ENCODE measurements at places on chromosomes 7 and 10.

DNA sequence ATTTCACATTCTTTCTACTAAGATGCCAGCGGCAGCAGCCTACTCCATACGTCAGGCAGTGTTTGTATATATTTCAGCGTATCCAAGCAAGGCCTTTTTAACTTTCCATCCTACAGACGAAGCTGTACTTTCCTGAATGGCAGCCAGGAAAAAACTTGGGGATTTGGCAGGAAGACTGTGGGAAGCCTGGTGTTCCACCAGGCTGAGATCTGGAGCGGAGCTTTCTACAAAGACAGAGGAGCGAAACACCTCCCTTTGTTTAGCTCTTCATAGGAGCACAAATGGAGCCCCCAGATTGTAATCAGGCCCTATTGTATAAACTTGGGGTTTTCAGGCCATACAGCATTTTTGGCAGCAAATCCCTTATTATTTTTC is 143.8 kb downstream of the TES start:
- no peak for DNase-seq

- DNase-seq = no peak
Observed at GRCh38 chr10:12849319-12850181, 152.0 kb downstream of the CCDC3 start.

- no peak for DNase-seq
Observed at GRCh38 chr10:104527013-104527412, 114.1 kb upstream of the SORCS3 start.

- DNase-seq = no peak
Observed at GRCh38 chr7:123661765-123662164, 6.1 kb downstream of the LMOD2 start.

GRCh38 chr7:41239596-41239995 is 463.3 kb downstream of the INHBA start:
- DNase-seq = no peak

DNA sequence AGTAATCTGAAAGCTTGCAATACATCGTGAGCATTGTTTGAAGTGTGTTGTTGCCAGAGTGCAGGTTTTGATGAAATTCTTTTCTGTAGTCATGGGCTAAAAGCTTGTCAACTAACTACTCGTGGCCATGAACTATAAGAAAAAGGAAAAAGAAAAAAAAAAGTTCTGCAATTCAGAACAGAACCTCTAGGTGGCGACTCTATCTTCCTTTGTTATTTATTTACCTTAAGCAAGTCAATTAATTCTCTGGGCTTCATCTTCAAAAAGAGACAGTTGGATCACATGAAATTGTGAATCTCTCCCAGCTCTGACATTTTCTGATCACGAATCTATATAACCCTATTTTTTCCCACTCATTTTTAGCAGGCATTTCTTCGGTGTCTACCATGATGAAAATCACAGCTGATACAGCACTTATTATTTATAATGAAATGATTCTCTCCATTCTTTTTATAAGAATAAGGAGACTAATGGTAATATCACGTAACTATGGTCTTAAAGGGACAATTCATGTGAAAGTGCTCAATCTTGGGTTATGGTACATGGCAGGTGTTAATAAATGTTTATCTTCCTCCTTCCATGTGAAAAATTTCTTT is 18.8 kb downstream of the TMEM196 start:
- DNase-seq = no peak

DNA sequence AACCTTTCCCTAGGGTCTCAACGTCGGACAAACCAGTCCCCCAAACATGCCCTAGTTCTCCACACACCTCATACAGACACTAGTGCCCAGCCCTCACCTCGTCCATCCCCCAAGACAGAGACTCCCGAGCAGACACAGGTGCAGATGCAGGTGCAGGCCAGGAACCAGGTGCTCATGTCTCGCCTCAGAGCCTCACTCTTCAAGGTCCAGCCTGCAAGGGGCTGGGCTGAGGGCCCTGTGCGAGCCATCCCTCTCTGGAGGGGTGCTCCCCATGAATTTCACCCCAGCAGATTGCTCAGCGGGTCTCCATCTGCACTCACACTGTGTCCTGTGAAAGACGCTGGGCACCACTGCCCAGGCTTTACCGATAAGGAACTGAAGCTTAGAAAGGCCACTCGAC is 36.9 kb upstream of the TUBB8 start:
- DNase-seq = no peak

DNA sequence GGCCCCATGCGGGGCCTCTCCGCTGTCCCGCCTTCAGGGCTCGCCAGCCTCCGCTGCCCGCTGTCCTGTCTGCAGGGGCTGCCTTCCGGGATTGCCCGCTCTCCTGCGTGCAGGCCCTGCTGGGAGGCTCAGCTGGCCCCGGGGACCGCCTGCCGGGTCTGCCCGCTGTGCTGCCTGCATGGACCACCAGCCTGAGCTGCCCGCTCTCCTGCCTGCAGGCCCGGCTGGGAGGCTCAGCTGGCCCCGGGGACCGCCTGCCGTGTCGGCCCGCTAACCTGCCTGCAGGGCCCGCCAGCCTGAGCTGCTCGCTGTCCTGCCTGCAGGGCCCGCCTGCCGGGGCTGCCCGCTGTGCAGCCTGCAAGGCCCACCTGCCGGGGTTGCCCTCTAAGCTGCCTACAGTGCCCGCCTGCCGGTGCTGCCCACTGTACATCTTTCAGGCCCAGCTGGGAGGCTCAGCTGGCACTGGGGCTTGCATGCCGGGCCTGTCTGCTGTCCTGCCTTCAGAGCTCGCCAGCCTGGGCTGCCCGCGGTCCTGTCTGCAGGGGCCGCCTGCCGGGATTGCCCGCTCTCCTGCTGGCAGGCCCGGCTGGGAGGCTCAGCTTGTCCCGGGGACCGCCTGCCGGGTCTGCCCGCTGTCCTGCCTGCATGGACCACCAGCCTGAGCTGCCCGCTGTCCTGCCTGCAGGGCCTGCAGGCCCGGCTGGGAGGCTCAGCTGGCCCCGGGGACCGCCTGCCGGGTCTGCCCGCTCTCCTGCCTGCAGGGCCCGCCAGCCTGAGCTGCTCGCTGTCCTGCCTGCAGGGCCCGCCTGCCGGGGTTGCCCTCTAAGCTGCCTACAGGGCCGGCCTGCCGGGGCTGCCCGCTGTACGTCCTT is 165.1 kb downstream of the GLRX3 start:
- DNase-seq = peak; percentile 10

DNA sequence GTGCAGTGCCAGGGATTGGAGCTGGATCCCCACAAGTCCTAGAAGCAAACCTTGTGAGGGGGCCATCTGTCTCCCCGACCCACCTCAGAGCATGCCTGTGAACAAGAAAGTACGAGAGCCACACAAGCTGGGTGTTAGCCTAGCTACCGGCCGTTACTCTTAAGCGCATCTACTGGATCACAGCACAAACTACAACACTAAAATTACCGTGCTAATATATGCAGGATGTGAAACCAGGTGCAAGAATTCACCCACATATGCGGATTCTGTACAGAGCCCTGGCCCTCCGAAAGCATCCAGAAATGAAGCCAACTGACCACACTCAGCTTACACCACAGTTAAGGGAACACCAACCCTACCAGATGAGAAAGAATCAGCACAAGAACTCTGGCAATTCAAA is 16.0 kb upstream of the PRSS1 start:
- DNase-seq = no peak

GRCh38 chr7:27997188-27997707 is 183.3 kb downstream of the JAZF1 start:
- DNase-seq = no peak

DNA sequence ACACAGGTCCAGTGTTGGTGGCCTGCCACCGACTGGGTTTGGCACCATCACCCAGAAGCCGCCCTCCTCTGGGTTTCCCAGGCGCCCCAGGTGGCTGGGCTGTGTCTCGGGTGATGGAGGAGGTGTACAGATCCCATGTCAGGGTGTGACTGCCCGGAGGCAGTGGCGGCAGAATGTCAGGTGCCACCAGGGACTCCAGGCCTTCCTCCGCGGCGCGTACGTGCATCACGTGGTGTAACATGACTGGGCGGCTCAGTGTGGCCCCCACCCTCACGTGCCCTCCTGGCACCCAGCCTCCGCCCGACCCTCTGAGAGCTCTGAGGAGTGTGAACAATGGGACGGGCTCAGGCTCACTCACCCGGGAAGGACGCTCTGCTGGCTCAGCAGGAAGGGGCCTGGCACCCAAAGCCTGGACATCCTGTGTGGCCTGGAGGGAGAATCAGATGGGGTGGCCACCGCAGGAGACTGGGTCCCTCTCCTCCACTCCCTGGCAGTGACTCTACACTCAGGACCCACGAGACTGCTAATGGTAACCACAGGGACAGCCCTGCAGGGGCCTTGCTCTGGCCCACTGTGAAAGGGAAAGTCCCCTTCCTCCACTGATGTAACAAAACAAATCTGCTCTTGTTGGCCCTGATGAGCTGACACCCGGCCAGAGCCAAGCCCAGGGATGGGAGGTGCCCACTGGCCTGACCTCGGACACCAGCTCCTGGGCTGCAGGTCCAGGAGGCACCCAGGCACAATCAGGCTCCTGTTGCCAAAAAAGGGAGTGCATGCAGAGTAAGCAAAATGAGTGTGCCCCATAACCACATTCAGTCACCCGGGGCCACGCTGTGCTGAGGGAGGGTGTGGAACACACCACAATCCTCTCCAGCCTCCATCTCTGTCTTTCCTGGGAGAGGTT is 164.8 kb downstream of the PRKAG2 start:
- DNase-seq = no peak

DNA sequence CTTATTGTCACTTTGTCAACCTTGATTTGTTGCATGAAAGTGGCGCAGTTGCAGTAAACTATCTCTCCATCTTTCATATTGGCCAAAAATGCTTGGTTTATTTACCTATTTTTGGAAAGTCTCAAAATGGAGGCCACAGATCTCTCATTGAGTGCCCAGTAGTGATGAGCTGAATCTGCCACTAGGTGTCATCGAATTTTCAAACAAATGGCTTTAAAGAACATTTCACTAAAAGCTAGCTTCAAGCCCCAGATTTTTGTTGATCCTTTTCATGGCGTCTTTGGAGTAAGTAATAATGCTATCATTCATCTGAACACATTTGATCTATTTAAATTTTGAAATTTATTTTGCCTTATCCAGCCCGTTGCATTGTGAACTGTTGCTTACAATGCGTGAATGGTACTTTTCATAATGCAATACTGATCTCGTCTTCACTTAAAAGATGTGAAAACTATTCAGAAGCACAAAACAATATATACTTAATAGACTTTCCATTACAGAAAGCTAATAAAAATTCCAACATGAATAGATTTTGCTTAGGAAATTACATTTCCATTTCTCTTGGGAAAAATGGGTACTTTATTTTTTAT is 236.2 kb downstream of the DNAJB9 start:
- no peak for DNase-seq

DNA sequence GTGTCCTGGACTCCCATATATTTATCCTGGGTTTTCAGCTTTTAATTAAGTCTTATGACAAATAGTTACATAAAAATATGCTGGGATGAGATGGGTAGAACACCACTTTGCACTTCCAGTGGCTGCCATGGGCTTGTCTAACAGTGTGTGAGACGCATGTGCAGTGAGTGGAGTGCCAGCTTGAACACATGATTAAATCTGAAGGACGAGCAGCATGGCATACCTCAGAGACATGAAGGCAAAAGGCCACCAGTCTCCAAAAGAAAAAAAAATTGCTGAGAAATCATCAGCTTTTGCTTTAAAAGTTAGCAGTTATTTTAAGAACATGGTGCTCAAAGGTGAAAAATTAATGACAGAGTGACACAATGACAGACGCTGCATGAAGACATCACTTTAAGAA is 139.0 kb upstream of the ADCY1 start:
- DNase-seq = no peak

- DNase-seq = peak; percentile 52
Observed at GRCh38 chr7:74206589-74207120, 3.2 kb upstream of the LAT2 start.

DNA sequence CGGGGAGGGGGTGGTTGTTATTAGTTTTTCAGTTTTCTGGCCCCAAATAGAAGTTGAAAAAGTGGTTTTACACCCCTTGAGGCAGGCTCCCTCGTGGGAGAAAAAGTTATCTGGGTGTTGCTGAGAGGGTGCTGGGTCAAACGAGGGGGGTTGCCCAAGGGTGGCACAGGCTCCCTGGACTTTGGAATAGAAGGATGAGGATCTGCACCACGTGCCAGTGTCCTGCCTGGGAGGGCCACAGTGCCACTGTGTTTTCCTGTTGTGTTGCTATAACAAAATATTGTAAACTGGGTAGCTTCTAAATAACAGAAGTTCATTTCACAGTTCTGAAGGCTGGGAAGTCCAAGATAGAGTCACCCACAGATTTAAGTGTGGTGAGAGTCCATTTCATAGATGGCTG is 181.9 kb downstream of the CXCL12 start:
- no peak for DNase-seq

- DNase-seq = no peak
Observed at GRCh38 chr10:97012470-97012869, 173.3 kb downstream of the SLIT1 start.

- DNase-seq = no peak
Observed at GRCh38 chr10:72164617-72165016, 51.2 kb upstream of the ANAPC16 start.

- DNase-seq = no peak
Observed at GRCh38 chr7:34064519-34065158, 159.3 kb downstream of the BMPER start.

- no peak for DNase-seq
Observed at GRCh38 chr10:37975401-37975991, 951 bp downstream of the ZNF25 start.

- no peak for DNase-seq
Observed at GRCh38 chr7:8204339-8205030, 57.5 kb downstream of the ICA1 start.

- no peak for DNase-seq
Observed at GRCh38 chr7:42914421-42915045, 2.7 kb upstream of the C7orf25 start.

GRCh38 chr10:124611738-124612137 is 132.4 kb downstream of the FAM53B start:
- DNase-seq = no peak

DNA sequence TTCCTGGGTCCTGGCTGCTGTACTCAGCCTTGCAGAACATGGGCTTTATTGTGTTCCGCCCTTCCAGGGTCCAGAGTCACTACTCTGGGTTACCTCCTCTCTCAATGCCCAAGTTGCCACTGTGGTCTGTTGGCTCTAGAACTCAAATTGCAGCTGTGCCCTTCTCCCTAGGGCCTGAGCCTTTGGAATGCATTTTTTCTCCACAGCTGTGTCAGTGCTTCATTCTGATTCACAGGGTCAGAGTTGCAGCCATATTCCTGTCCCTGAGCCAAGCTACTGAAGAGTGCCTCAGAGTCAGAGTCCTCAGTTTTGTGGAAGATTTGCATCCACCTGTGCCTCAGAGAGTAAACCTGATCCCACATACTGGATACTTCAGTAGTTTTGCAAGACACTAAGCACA is 167.5 kb downstream of the ITGB1 start:
- no peak for DNase-seq

GRCh38 chr7:5854738-5855137 is 25.9 kb upstream of the OCM start:
- DNase-seq = no peak
